ENCODE measurements at places on chromosomes 6 and 20.

DNA sequence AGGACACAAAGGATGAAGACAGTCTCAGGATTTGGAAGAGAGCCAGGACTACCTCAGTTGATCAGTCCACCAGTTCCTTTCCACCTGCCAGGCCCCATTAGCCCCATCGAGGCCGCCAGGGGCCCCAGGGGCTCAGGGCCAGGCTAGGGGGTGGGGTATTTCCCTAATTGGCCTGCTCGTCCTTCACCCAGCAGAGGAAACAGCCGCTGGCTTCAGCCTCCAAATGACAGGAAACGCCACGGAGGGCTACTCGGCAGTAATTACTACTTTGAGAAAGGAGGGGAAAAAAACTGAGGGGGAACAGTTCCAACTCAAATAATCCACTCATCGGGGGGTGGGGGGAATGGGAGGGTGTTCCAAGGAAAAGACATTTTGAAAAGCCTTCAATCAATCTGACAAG is 42.7 kb downstream of the MAFB start:
- DNase-seq, result no peak

- no peak for DNase-seq
Measured at GRCh38 chr20:62735331-62735821, 26.7 kb downstream of the NTSR1 start.

DNA sequence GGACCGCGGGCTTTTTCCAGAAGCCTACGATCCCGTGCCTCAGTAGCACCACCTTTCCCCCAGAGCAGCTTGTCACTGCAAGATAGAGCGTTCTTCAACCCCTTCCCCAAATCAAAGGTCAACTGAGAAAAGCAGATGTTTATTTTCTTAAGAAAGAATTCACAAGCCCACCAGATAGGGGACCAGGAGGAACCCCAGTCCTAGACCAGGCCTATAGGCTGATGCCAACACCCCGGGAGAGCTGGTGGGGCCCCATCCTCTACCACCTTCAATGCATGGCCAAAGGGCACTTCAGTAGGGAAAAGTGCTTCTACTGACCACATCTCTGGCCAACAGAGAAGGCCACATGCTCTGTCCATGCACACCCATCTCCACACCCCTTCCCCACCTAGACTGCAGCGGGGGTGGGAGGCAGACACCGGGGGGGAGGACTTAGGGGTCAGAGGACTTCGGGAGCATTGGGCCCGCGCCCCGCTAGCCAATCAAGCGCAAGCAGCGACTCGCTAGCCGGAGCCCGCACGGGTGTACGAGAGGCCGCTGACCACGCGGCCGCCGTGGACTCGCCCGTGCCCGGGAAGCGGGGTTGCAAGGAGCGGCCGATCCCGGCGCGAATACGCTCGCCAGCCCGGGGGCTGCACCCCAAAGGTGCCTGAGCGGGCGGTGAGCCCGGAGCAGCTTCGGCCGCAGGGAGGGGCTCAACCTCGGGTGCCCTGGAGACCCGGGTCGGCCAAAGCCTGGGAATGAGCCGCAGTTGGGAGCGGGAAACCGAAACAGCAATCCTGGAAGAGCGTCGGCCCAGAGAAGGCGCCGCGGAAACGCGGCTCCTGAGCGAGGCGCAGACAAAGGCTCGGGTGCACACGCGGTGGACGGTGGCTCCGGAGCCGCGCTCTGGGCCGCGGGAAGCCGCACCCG is 2.8 kb downstream of the PDE10A start:
- no peak for DNase-seq

GRCh38 chr6:156017838-156018237 is 562.2 kb upstream of the NOX3 start:
- DNase-seq, result no peak

GRCh38 chr6:108497883-108498282 is 62.8 kb upstream of the FOXO3 start:
- no peak for DNase-seq

DNA sequence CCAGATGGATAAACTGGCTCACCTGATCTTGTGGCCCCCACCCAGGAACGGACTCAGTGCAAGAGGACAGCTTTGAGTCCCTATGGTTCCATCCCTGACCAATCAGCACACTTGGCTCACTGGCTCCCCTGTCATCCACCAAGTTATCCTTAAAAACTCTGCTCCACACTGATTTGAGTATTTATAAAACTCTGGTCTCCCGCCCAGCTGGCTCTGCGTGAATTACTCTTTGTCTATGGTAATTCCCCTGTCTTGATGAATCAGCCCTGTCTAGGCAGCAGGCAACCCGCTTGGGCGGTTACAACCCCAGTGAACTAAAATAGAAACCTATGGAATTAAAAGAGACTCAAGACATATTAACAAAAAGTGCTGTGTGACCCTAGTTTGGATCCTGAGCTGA is 38.1 kb upstream of the CD83 start:
- DNase-seq, result no peak

DNA sequence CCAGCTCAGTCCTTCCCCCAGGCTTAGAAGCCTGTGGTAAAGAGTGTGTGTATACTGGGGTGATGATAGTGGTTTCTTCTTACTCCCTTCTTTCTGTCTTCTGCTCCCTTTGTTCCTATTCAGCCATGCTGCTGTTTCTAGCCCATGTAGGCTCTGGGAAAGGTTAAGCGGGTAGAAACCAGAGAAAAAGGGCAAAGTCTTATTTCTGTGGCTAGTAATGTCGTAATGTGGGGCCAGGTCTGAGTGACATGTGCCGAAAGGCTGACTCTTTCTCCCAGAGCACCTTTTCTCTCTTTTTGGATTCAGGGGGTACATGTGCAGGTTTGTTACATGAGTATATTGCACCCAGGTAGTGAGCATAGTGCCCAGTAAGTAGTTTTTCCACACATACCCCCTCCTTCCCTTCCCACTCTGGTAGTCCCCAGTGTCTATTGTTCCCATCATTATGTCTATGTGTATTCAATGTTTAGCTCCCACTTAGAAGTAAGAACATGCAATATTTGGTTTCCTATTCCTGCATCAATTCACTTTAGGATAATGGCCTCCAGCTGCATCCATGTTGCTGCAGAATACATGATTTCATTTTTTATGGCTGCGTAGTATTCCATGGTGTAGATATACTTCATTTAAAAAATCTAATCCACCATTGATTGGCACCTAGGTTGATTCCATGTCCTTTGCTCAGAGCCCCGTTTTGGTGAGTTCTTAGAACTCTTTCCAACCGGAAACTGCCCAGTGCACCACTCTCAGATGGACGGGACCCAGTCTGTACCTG is 74.3 kb downstream of the EFHC1 start:
- no peak for DNase-seq

DNA sequence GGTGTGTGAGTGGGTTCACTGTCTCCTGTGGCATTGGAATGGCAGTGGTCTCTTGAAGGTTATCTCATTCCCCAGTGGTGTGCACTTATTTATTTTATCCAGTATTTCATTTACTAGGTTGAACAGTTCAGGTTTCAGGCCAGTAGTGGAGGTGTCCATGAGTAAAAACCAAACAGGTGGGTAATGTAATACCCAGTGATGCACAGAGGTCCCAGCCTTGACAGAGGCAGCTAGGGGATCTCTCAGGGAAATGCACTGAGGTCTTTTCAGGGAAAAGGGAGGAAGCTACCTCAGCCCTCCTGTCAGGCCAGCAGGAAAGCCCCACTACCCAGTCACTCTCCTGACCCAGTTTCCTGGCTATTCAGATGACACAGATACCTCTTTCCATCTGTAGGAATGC is 403.6 kb downstream of the UTRN start:
- no peak for DNase-seq

DNA sequence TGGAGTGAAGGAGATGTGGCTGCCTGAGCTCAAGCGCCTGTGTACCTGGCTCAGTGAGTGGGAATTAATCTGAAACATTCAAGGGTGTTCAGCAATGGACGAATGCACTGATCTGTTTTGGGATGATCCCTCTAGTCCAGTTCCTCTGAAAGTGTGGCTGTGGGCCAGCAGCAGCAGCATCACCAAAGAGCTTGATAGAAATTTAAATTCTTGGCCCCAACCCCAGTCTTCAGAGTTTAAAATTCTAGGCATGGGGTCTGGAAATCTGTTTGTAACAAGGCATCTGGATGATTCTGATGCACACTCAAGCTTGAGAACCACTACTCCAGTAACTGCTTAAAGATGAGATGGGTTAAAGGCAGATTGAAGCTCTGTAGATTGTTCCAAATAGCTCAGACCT is 59.2 kb downstream of the STMND1 start:
- no peak for DNase-seq

DNA sequence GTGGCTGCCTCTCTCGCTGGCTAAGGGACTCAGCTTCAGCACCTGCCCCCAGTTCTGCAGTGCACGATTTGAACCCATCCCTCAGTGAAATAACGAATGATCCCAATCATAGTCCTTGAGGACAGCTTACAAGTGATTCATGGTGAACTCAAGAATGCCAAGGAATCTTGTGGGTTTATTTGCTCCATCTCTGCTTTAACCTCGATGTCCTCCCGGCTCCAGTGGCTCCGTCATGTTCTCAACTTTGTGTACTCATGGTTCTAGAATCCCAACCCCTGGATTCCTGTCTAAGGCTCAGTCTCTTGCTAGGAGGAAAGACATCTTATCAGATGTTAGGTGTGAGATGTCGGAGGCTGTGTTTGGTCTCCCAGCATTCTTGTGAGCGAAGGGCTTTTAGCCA is 29.0 kb upstream of the GTSF1L start:
- DNase-seq, result no peak

DNA sequence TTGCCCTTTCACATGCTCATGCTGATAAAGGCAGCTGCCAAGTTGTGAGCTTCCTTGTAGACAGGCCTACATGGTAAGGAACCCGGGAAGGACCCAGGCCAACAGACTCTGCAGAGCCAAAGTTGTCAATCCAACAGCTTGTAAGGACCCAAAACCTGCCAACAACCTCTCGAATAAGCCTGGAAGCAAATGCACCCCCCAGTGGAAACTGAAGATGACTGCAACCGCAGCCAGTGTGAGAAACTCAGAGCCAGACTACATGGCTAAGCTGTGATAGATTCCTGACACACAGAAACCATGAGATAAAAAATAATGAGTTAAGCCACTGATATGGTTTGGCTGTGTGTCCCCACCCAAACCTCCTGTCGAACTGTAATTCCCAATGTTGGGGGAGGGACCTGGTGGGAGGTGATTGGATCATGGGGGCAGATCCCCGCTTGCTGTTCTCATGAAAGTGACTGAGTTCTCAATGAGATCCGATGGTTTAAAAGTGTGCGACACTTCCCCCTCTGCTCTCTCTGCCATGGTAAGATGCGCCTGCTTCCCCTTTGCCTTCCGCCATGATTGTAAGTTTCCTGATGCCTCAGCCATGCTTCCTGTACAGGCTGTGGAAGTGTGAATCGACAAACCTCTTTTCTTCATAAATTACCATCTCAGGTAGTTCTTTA is 18.8 kb upstream of the CLPSL2 start:
- no peak for DNase-seq

DNA sequence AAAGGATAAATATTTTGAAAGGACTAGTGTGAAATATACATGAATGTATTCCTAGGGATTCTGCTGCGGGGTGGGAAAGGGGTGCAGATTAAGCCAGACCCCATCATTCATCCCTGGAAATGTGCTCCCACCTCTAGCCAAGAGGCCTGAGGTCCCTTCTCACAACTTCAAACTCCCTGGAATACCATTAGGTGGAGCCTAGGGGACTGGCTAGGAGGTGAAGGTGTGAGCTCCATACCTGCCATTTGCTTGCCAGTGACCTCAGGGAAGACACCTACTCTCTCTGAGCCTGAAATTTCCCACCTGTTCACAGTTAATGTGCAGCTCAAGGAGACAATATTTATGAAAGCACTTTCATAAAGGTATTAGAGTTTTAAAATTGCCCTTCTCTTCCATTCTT is 4.7 kb upstream of the CCN2 start:
- no peak for DNase-seq

- DNase-seq, result no peak
Measured at GRCh38 chr6:170176898-170177771, 113.7 kb downstream of the DLL1 start.

DNA sequence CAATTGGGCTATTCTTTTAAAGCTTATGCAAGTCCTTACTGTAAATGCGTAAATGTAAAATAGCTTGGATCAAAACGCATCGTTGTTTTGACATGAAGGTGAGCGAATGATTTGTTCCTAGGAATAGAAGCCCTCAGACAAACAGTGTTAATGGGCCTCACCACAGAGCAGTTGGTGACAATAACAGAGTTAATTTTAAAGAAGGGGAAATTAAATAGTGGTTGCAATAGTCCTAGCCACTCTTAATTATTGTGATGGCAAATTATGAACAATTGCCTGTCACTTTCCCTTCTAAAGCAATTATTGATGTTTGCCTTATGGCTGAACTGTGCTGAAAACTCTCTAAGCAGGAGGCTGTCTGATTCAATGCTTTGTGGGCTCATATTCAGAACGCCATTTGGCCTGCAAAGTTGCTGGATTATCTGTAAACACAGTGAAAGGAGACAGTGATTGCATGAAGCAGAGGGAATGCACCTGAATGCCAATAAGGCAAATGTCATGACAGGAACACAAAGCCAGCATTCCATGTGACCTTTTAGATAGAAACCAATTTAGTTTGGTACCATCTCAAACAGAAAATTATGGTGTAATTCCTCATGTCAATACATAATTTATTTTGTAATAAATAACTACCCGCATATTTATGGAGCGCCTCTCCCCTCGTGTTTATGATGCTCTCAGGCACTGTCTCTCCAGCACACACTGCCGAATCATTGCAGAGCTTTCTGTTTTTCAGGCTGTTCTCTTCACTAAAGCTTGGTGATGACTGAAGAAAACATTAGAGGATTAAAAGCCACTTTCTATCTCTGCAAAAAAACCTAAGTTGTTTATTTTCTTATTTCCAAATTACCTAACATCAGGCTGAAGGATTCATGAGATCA is 387.5 kb downstream of the HACE1 start:
- no peak for DNase-seq

- DNase-seq, result no peak
Measured at GRCh38 chr6:160379466-160379865, 31.3 kb downstream of the SLC22A3 start.

DNA sequence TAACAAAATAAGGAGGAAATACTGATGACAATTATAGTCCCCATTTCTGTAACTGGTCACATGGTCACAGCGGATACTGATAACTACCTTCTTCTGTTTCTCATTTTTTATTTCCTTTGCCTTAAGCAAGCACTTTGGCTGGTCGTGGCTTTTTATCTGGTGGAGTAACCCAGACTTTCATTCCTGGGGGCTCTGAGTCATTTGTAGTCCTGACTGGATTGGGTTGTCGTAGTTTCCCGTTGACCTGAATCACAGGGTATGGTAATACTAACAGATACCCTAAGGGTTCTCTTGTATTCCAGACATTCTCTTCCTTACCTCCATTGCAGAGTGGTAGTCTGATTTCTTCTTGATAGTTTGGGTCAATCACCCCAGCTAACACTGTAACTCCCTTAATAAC is 500.3 kb upstream of the ADGRB3 start:
- no peak for DNase-seq

DNA sequence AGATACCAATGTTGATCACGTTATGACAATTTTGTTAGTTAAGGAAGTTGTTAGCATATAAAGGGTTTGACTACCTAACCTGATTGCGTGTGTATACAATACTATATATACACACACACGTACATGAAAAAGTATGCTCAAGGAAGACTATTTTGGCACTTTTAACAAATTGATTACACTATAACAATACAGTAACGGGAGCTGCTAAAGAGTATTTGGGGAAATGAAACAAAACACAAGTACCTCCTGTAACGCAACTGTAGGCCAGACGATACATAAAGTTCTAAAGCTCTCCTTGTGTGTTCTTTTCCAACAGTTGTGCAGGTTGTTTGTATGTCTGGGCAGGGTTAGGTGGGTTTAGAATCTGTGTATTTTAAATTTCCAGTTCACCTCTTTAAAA is 98.7 kb downstream of the PLEKHG1 start:
- no peak for DNase-seq

All from cortex of kidney (tissue), 1 donor.